ENCODE measurements at places on chromosomes 5 and 9. TPM values are rescaled to one million over a fixed set of nuclear protein-coding genes. Genes with fewer than 3 reads are reported as not detected.

The GNPDA1 gene
- 68.6 TPM for total RNA-seq

The CYLC2 gene
- total RNA-seq = not detected

The STK10 gene
- 20.7 TPM for total RNA-seq

The PLPP7 gene
- total RNA-seq = 5.4 TPM

The PAEP gene
- total RNA-seq = not detected

The SHC3 gene
- 2.3 TPM for total RNA-seq

The SSBP2 gene
- total RNA-seq = 21.0 TPM

The C9 gene
- not detected for total RNA-seq

The MOB3B gene
- 0.83 TPM for total RNA-seq

The DOCK2 gene
- 9.3 TPM for total RNA-seq

The POU5F2 gene
- 0.57 TPM for total RNA-seq

The NXNL2 gene
- total RNA-seq = 0.89 TPM

The HRCT1 gene
- total RNA-seq = 1.8 TPM

The SPINK4 gene
- not detected for total RNA-seq

The TAS2R1 gene
- not detected for total RNA-seq

The GRXCR2 gene
- not detected for total RNA-seq

The IFNA21 gene
- not detected for total RNA-seq

The CACNA1B gene
- total RNA-seq = 0.23 TPM

The SLC6A7 gene
- total RNA-seq = 0.06 TPM

The LEAP2 gene
- total RNA-seq = 0.68 TPM

The FOXD4L6 gene
- not detected for total RNA-seq

The CCNJL gene
- 7.0 TPM for total RNA-seq

The SPACA9 gene
- 1.4 TPM for total RNA-seq

The PCDHGA7 gene
- 0.42 TPM for total RNA-seq

The ECM2 gene
- 0.17 TPM for total RNA-seq

The IFT74 gene
- 25.6 TPM for total RNA-seq

The FOXD4L4 gene
- total RNA-seq = 0.34 TPM

The CBY3 gene
- not detected for total RNA-seq

The IL13 gene
- total RNA-seq = not detected

The EDIL3 gene
- total RNA-seq = 184 TPM

The EIF4E1B gene
- not detected for total RNA-seq

The MAP3K1 gene
- total RNA-seq = 10.2 TPM

The ALDOB gene
- total RNA-seq = not detected

The PTGDS gene
- not detected for total RNA-seq

The ELAVL2 gene
- not detected for total RNA-seq

The CNTNAP3 gene
- 10.2 TPM for total RNA-seq

The SOX30 gene
- 0.11 TPM for total RNA-seq

The BTNL8 gene
- total RNA-seq = not detected

The CMYA5 gene
- total RNA-seq = 0.17 TPM

The ANKRD20A1 gene
- 1.3 TPM for total RNA-seq

The NFIB gene
- total RNA-seq = 19.4 TPM

The SLC44A1 gene
- 30.7 TPM for total RNA-seq

The ASB6 gene
- 8.0 TPM for total RNA-seq

The CARTPT gene
- not detected for total RNA-seq

The SYNPO gene
- 5.4 TPM for total RNA-seq

The PCDHA4 gene
- total RNA-seq = 1.0 TPM
